ENCODE measurements at places on chromosomes 6 and 20. TPM values are rescaled to one million over a fixed set of nuclear protein-coding genes. Genes with fewer than 3 reads are reported as not detected.

GRCh38 chr20:55057779-55058415 is 582.5 kb downstream of the DOK5 start:
- no peaks in the 10 kb centered on the region for H3K36me3 ChIP-seq
- no peak overlapping the region for H3K27ac ChIP-seq
- no peaks in the 10 kb centered on the region for H3K27me3 ChIP-seq
- H3K4me3 ChIP-seq = no peak overlapping the region
- H3K4me1 ChIP-seq = no peaks in the 10 kb centered on the region
- no peak for DNase-seq

- H3K27ac ChIP-seq = peak overlapping the region; percentile 84
- no peaks in the 10 kb centered on the region for H3K27me3 ChIP-seq
- H3K4me1 ChIP-seq = peaks cover 15% of the 10 kb centered on the region
- no peak for DNase-seq
- H3K36me3 ChIP-seq = peaks cover 5% of the 10 kb centered on the region
- peak overlapping the region; percentile 85 for H3K4me3 ChIP-seq
These were observed 1.2 kb downstream of the TRAF3IP2 start for GRCh38 chr6:111604259-111605099.

Gene ARHGAP40
- not detected for polyA plus RNA-seq

- no peak overlapping the region for H3K4me3 ChIP-seq
- H3K27ac ChIP-seq = no peak overlapping the region
- DNase-seq = no peak
- H3K4me1 ChIP-seq = no peaks in the 10 kb centered on the region
These were observed 21.2 kb downstream of the TRAM2 start for GRCh38 chr6:52555518-52556233.

Gene SAYSD1
- polyA plus RNA-seq = 21.6 TPM

GRCh38 chr6:39880594-39880993 is 53.7 kb downstream of the MOCS1 start:
- no peaks in the 10 kb centered on the region for H3K36me3 ChIP-seq
- no peaks in the 10 kb centered on the region for H3K27me3 ChIP-seq
- H3K4me3 ChIP-seq = no peak overlapping the region
- no peak for DNase-seq

DNA sequence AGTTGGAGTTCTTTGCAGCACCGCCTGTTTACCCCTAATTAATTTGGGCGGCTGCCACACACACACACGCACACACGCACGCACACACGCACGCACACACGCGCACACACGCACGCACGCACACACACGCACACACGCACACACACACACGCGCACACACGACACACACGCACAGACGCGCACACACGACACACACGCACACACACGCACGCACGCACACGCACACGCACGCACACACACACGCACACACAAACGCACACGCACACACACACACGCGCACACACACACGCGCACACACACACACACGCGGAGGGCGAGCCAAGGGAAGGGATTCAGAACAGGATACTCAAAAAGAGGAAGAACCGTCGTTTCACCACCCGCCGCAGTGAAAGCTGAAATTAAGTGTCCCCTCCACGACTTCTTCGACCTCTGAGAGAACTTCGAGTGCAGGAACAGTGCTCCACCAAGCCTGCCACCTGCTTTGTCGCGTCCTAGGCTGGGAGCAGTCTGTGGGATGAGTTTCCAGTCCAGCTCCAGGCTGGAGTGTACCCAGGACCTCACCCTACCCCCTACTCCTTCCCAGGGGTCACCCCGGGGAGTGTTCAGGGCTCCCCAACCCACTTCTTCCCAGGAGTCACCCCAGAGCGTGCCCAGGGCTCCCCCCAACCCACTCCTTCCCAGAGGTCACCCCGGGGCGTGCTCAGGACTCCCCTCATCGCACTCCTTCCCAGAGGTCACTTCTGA is 1.1 kb downstream of the RNASET2 start:
- DNase-seq = peak; percentile 45
- peak overlapping the region; percentile 92 for H3K27ac ChIP-seq
- no peaks in the 10 kb centered on the region for H3K36me3 ChIP-seq
- no peaks in the 10 kb centered on the region for H3K27me3 ChIP-seq
- peaks cover 75% of the 10 kb centered on the region for H3K4me1 ChIP-seq

- H3K4me3 ChIP-seq = no peak overlapping the region
- no peaks in the 10 kb centered on the region for H3K27me3 ChIP-seq
- peak; percentile 28 for DNase-seq
- peaks cover 16% of the 10 kb centered on the region for H3K4me1 ChIP-seq
- H3K27ac ChIP-seq = no peak overlapping the region
These were observed 55.7 kb upstream of the SLC23A2 start for GRCh38 chr20:5056801-5057599.

- H3K4me3 ChIP-seq = no peak overlapping the region
- H3K27me3 ChIP-seq = no peaks in the 10 kb centered on the region
- no peak for DNase-seq
- no peak overlapping the region for H3K27ac ChIP-seq
- no peaks in the 10 kb centered on the region for H3K36me3 ChIP-seq
These were observed 304.7 kb downstream of the QKI start for GRCh38 chr6:163719028-163719742.

Gene FOXF2
- not detected for polyA plus RNA-seq

DNA sequence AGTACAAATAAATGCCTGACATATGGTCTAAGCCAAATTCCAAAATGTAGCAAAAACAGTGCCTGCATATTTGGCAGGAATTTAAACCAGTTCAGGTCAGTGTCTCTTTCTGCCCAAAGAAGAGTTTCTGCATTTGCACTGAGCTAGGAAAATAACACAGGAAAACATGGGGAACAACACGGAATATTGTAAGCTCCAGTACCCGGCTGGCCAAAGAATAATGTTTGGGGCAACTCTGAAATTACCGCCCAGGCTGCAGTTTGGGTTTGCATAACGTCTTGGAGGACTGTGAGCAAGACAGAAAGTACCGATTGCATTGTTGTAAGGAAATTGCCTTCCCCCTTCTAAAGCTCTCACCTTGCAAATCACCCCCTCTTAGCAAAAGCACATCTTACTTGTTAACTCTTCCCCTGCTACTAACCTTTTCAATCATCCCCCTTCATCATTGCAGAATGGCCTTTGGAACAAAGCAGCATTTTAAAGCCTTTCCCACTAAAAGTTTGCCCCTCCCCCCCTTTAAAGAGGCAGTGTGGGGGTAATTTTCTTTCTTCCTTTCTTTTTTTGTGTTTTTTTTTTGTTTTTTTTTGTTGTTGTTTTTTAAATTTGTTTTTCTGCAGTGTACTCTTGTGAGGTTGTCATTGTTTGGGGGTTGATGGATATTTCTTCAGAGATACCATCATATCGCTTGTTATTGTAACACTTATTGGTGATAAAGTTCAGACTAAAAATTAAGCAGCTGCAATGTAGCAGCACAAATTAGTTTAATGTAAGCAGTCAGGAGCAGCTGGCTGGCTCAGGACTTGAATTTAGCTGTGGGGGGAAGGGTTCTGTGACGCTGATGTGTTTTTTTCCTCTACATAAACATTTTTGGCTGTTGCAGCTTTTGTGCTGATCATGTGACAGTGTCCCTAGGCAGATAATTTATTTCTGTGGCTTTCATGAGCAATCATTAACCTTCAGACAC is 100.0 kb upstream of the CITED2 start:
- no peaks in the 10 kb centered on the region for H3K27me3 ChIP-seq
- H3K4me3 ChIP-seq = no peak overlapping the region
- no peaks in the 10 kb centered on the region for H3K36me3 ChIP-seq
- DNase-seq = no peak
- H3K27ac ChIP-seq = no peak overlapping the region

- H3K4me3 ChIP-seq = no peak overlapping the region
- H3K36me3 ChIP-seq = no peaks in the 10 kb centered on the region
- DNase-seq = no peak
These were observed 586.9 kb upstream of the ARID1B start for GRCh38 chr6:156190270-156190669.

GRCh38 chr6:39396854-39397253 is 74.4 kb upstream of the KCNK16 start:
- H3K27ac ChIP-seq = no peak overlapping the region
- H3K36me3 ChIP-seq = no peaks in the 10 kb centered on the region
- H3K4me3 ChIP-seq = no peak overlapping the region
- no peaks in the 10 kb centered on the region for H3K27me3 ChIP-seq
- no peaks in the 10 kb centered on the region for H3K4me1 ChIP-seq

- no peak overlapping the region for H3K4me3 ChIP-seq
- no peak for DNase-seq
- H3K27me3 ChIP-seq = no peaks in the 10 kb centered on the region
- no peaks in the 10 kb centered on the region for H3K4me1 ChIP-seq
- H3K27ac ChIP-seq = no peak overlapping the region
These were observed 23.8 kb downstream of the MANEA start for GRCh38 chr6:95601133-95601532.

DNA sequence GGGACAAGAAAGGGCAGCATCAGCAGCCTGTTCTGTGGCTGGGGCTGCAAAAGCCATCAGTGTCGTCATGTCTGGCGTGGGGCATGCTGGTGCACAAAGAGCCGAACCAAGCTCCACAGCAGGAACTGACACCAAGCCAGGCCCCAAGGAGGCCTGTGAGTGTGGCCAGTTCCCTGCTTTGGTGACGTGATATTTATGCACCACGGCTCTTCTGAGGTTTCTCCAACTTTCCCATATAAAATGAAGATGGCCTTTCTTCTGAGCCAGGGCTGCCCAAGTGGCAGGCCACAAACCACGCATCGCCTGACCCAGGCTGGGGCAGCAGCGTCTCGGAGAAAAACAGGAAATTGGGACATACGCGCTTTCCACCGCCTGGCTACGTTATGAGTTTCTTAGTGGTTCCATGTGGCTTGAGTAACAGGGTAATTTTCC is 109.9 kb downstream of the RIN2 start:
- H3K4me1 ChIP-seq = no peaks in the 10 kb centered on the region
- no peaks in the 10 kb centered on the region for H3K36me3 ChIP-seq
- no peak overlapping the region for H3K4me3 ChIP-seq
- no peak for DNase-seq

GRCh38 chr6:9250852-9251251 is 815.5 kb upstream of the SLC35B3 start:
- DNase-seq = no peak
- H3K4me3 ChIP-seq = no peak overlapping the region
- no peak overlapping the region for H3K27ac ChIP-seq
- no peaks in the 10 kb centered on the region for H3K36me3 ChIP-seq

- no peak for DNase-seq
- no peaks in the 10 kb centered on the region for H3K4me1 ChIP-seq
- H3K27ac ChIP-seq = no peak overlapping the region
- H3K36me3 ChIP-seq = no peaks in the 10 kb centered on the region
- no peaks in the 10 kb centered on the region for H3K27me3 ChIP-seq
- H3K4me3 ChIP-seq = no peak overlapping the region
These were observed 144.9 kb downstream of the SH3BGRL2 start for GRCh38 chr6:79776076-79776475.

- no peak for DNase-seq
- peaks cover 32% of the 10 kb centered on the region for H3K36me3 ChIP-seq
- H3K27ac ChIP-seq = no peak overlapping the region
These were observed 32.2 kb upstream of the ASXL1 start for GRCh38 chr20:32325706-32326503.

Gene STX11
- 2.4 TPM for polyA plus RNA-seq

Gene TAB2
- polyA plus RNA-seq = 17.5 TPM

DNA sequence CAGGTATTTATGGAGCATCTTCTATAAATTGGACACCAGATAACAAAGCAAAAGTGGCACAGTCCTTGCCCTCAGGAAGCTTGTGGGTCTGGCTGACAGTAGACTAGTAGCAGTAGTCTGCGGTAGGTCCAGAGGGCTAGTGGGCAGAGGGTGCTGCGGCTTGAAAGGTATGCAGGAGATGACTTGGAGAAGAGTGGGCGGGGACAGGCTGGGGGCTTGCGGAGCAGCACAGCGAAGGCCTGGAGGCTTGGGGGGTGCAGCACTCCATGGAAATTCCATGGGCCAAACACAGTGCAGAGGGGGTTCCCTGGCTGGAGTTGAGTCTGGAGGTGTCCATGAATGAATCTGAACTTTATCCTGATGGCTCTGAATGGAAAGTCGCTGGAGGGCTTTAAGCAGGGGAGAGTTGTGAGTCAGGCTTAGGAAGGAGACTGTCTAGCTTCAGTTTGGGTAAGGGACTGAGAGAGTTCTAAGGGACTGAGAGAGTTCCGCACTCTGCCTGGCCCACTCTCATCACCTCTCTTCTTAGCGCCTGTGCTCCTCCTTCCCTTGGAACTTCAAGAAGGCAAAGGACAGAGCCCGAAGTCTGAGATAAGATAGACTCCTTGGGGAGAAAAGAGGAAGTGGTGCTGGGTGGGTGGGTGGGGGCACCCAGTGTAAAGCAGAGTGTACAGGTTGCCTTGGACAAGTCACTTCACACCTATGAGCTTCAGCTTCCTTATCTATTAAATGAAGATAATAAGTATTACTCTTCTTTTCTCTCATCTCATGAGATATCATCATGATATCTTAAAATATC is 8.8 kb downstream of the PKIG start:
- no peaks in the 10 kb centered on the region for H3K36me3 ChIP-seq
- no peak overlapping the region for H3K4me3 ChIP-seq
- no peak overlapping the region for H3K27ac ChIP-seq
- no peaks in the 10 kb centered on the region for H3K4me1 ChIP-seq
- DNase-seq = no peak
- H3K27me3 ChIP-seq = no peaks in the 10 kb centered on the region

GRCh38 chr20:41350408-41350962 is 9.9 kb downstream of the LPIN3 start:
- H3K4me3 ChIP-seq = no peak overlapping the region
- no peaks in the 10 kb centered on the region for H3K27me3 ChIP-seq
- no peak overlapping the region for H3K27ac ChIP-seq
- DNase-seq = no peak
- no peaks in the 10 kb centered on the region for H3K36me3 ChIP-seq

GRCh38 chr6:20575125-20575524 is 40.9 kb downstream of the CDKAL1 start:
- no peaks in the 10 kb centered on the region for H3K27me3 ChIP-seq
- no peak for DNase-seq
- H3K36me3 ChIP-seq = no peaks in the 10 kb centered on the region

DNA sequence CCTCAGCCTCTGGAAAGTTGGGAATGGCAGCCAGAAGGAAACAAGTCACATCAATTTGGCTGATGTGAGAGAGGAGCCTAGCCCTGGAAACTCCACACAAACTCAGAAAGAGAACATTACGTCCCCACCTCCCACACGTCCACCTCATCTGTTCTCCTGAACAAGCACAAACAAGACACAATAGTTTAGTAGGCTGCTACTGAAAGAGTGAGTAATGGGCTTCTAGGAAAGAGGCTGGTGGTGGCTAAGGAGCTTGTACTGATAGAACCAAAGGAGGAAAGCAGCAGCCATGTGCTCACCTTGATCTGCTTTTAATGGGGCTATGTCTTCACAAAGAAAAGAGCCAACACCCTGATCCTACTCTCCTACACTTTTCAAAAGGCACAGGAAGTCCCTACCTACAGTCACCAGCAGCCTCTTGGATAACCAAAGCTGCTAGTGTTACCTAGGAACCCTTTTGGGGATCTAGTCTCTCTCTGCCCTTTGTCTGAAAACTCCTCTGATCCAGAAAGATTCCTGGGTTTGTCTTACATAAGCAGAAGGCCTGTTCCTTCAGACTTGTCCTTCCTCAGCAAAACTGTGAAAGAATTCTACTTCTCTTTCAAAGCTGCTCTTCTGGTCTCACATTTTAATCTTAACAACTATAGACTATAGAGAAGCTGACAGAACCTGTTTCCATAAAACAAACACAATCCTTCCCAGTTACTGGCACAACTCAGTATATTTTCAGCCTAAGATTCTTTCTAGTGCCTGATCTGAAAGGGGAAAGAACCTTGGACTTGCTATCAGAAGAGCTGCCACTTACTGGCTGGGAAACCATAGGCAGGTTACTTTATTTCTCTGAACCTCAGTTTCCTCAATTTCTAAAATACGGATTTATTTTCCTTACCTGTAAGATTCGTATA is 3.1 kb downstream of the PLAGL2 start:
- H3K27ac ChIP-seq = peak overlapping the region; percentile 91
- no peak for DNase-seq
- H3K4me1 ChIP-seq = peaks cover 35% of the 10 kb centered on the region
- H3K4me3 ChIP-seq = no peak overlapping the region
- H3K36me3 ChIP-seq = peaks cover 35% of the 10 kb centered on the region
- no peaks in the 10 kb centered on the region for H3K27me3 ChIP-seq
